ENCODE measurements at places on chromosomes 2 and 18.

- no peak for DNase-seq
Measured at GRCh38 chr2:157784823-157785175, 91.3 kb downstream of the ACVR1 start.

GRCh38 chr2:66897181-66897580 lies 462.3 kb downstream of the MEIS1 start:
- DNase-seq, result no peak

- no peak for DNase-seq
Measured at GRCh38 chr2:78118037-78118436, 595.9 kb upstream of the LRRTM4 start.

- DNase-seq, result no peak
Measured at GRCh38 chr2:128261245-128262128, 57.2 kb downstream of the HS6ST1 start.

DNA sequence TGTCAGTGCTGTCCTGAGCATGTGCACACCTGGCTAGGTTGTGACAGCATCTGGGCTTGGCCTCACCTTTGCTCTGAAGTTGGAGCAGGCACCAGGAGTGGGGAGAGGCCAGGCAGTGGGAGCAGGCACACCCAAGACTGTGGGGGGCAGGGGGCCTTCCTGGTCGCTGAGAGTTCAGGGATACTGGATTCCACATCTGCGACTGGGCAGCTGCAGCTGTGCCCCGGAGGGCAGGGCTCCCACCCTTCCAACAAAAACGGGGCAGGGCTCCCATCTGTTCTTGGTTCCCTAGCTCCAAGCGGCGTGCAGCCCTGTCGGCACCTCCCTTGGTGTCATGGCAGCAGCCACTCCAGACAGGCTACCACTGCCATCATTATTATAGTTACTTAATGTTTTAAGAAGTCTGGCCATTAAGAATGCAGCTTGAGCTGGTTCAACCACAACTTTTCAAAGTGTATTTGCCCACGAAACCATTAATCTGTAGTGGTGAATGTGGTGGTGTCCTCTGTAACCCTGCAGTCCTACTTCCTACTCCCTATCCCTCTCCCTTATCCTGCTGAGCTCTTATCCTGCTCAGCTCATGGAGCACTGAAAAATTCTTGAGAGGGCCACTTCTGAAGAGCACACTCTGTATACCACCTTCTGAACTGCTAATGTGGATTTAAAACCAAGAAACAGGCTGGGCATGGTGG lies 48.0 kb upstream of the RAB1A start:
- no peak for DNase-seq

DNA sequence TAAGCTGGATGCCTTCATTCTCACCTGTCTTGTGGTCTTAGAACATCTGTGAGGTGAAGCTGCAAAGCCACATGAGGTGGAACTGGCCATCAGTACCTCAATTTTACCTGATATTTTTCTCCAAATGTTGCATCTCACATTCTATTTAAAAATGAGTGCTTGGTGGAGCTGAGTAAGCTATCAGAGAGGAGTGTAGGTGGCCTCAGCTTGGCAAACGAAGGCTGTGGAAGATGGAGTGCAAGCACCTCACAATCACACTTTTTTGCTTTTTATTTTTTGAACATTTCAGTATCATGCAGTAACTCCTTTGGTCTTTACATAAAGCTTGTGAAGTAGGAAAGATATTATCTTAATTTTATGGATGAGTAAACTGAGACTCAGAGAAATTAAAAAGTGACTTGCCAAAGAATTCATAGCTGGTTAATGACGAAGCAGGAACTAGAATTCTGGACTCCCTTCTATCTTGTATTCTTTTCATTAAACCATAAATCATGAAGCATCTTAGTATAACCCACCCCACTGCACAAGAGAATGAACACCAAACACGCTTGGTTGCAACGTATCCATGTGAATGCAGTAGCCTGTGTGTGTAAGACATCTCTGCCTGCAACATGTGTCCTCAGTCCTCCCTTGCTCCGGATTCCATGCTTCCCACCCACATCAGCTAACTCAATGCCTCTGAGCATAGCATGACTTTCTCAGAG lies 27.2 kb downstream of the C2orf49 start:
- no peak for DNase-seq

GRCh38 chr18:28267276-28267675 lies 90.3 kb upstream of the CDH2 start:
- DNase-seq, result no peak

DNA sequence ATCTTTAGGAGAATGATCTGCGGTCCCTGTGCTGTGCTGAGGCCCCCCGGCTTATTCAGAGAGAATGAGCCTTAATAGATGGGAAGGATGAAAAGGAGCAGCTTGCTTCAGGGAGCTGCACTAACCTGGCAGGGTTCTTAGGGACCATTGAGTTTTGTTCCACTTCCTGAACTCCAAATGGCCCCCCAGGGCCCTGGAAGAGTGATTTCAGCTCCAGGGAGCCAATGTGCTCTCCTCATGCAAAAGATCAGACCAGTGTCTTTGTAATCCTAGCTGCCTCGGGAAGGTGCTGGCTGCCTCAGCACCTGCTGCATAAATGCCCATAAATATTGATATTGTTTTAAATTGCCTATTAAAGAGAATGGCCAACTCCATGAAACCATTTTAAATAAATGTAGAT lies 210.2 kb downstream of the NCK2 start:
- no peak for DNase-seq

DNA sequence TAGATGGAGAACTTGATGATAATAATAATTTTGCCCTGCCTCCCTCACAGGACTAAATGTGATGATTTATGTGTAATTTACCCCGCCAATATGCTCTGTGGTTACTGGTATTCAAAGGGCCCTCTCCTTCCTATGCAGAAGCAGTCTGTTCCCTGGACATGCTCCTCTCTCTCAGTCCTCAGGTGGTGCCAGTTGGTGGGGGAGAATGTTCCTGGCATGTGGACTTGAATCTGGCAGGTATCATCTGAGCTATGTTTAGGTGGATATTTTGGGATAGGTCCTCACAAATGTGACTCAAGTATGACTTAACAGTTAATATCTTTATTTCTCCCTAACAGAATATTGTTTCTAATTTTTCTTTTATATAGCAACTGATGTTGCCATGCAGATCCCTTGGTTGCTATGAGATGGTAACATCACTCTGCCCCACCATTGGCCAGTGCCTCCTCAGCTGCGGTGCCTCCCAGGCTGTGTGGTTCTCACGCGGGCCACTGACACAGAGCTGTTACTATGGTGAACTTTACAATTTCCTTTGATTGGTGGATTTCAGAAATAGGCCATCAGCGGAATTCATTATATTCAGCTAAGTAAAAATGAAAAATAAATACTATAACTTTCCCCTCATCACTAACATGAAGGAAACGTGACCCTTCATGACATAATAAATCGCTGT lies 106.7 kb upstream of the PELI1 start:
- DNase-seq, result no peak

- DNase-seq, result no peak
Measured at GRCh38 chr18:47557160-47557559, 305.7 kb upstream of the SKOR2 start.

GRCh38 chr2:46151577-46151976 lies 145.6 kb upstream of the EPAS1 start:
- DNase-seq, result no peak

DNA sequence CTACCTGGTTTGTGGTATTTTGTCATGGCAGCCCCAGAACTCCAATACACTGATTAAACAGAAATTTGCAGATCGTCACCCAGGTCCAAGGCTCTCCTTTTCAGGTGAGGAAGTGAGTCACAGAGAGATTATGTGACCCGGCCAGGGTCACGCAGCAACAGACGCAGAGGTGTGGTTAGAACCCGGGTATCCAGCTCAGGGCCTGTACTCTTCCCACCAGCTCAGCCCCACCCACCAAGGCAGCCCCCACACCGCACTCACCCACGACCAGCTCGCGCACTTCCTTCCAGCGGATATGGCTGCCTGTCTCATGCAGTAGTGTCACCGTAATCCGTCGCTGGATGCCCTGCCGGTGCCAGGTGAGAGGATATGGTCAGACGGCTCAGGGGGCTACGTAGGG lies 48.1 kb downstream of the AQP12A start:
- no peak for DNase-seq

GRCh38 chr2:82316586-82316985 lies 2012.0 kb upstream of the LRRTM1 start:
- no peak for DNase-seq

- DNase-seq, result no peak
Measured at GRCh38 chr2:129118296-129118695, 799.6 kb upstream of the HS6ST1 start.

- DNase-seq, result no peak
Measured at GRCh38 chr2:224036731-224037361, 2.2 kb downstream of the SERPINE2 start.

DNA sequence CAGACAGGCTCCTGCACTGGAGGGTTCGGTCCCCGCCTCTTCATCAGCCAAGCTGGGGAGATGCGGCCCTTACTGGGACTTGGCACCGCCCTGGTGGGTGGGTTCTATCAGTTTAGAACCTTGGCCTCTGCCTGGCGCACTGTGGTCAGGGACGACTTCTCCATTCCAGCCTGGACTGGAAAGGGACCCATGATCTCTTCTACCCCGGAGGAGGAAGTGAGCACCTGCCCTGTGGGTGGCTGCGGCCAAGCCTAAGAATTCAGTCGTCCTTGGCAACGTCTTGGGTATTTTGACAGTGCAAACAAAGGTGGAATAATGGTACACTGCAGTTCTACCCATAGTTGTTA lies 106.9 kb upstream of the CD302 start:
- DNase-seq, result peak; percentile 89

- no peak for DNase-seq
Measured at GRCh38 chr2:99881901-99882591, 260.3 kb downstream of the AFF3 start.

DNA sequence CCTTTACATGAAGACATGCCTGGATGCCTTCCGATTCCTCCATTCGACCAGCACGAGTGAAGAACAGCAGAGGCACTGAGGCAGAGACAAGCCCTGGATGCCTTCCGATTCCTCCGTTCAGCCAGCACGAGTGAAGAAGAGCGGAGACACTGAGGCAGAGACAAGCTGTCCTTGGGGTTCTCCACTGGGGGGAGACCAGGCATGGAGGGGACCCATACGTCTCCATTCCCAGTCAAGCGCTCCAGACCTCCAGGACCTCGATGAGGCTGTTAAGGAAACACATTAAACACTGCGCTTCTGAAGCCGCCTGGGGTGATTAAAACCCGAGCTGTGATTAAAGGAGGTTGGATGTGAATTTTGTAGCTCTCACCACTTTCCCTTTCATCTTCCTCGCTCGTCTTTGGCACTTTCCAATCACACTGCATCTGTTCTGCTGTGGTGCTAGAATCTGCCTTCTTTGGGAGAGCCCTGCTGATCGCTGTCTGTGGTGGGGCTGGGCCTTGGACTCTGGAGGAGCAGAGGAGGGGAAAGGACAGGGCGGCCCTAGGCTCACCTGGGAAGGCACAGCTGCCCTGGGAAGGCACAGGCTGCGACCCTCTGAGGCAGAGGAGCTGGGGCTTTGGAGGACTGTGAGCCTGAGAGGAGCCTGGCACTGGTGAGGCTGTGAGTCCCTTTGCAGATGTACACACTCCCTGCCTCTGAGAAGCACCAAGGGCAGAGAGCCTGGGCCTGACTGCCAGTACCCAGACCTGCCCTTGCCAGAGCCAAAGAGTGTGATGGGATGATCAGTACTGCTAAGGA lies 463.1 kb upstream of the HS6ST1 start:
- DNase-seq, result no peak

GRCh38 chr2:240456447-240457222 lies 21.2 kb downstream of the GPC1 start:
- no peak for DNase-seq

Data from AML-193 (cell line).